ENCODE measurements at places on chromosomes 12 and 14.

DNA sequence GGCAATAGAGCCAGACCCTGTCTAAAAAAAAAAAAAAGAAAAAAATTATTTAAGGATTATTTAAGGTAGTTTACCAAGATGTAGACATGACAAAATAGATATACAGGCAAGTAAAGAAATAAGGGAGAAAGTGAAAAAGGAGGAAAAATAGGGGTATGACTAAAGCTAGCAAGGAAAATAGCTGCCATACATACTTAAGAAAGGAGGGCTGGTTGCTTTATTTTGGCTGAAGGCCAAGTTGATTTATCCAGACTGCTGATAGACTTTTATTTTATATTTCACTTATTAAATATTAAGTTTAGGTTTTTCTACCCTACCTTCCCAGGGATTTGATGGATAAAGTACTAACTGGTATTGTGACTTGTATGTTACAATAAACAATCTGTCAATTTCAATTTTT lies 8.3 kb upstream of the AEBP2 start:
- no peak for DNase-seq

GRCh38 chr14:106204063-106204462 lies 677.7 kb downstream of the TMEM121 start:
- no peak for DNase-seq

GRCh38 chr14:54443981-54444380 lies 2.8 kb upstream of the CNIH1 start:
- no peak for DNase-seq

DNA sequence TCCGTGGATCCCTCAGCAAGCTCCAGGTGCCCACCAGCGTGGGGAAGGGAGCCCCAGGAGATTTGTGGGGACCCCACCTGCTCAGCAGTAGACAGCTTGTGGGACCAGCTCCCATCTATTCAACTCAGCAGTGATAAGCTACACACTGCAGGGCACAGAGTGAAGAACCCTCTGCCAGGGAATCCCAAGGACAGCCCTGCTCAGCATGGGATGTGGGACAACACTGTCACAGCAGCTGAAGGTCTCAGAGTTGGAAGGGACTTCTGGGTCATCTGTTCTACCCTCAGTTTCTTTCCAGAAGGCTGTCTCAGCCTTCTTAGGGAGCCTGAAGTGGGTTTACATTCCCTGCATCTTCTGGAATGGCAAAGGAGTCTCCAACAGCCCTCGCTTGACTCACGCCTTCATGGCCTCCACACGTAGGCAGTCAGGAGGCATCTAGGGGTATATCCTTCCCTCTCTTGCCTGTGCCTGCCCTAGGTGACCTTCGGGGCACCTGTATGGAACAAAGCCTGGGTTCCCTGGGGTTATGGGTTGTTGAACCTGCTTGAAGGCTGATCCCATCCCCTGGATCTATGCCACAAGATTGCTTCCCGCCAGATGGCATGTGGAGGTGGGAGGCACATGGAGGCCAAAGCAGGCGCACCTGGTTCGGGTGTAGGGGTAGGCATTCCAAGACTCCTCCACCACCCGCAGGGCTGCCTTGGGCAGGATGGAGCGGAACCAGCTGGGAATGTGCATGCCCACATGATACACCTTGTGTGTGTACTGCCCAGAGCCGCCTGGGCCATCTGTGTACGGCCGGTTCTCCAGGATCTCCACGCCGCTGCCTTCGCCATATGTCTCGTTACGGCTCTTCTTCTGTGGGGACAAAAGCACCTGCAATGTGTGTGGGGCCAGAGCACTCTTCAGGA lies 33.0 kb downstream of the ARL6IP4 start:
- no peak for DNase-seq
